ENCODE measurements at places on chromosomes 7 and 10.
A peak's percentile ranks its signal among the peaks of the same experiment; 100 is the strongest.

- DNase-seq = no peak
Measured at GRCh38 chr7:131400681-131401176, 73.1 kb downstream of the MKLN1 start.

DNA sequence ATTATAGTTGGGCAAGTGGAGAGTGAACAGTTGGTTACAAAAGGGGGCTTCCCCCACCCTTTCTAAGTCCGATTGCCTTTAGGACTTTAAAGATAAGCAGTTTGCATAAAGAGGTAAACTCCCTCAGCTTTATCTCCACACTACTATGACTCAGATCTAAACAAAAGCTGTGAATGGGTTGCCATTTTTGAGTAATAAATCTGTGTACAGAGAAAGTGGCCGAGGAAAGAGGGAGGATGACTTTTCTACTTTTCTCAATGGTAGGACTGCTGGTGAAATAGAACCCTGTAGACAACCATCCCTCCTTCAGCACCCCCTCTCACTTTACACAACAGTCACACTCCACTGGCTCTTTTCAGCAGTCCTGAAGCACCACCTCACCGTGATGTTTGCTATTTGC lies 71.2 kb downstream of the DNMBP start:
- no peak for DNase-seq

- DNase-seq = no peak
Measured at GRCh38 chr7:16954321-16954720, 72.5 kb upstream of the AGR3 start.

- DNase-seq = peak; percentile 8
Measured at GRCh38 chr10:111360260-111360925, 283.6 kb downstream of the ADRA2A start.

DNA sequence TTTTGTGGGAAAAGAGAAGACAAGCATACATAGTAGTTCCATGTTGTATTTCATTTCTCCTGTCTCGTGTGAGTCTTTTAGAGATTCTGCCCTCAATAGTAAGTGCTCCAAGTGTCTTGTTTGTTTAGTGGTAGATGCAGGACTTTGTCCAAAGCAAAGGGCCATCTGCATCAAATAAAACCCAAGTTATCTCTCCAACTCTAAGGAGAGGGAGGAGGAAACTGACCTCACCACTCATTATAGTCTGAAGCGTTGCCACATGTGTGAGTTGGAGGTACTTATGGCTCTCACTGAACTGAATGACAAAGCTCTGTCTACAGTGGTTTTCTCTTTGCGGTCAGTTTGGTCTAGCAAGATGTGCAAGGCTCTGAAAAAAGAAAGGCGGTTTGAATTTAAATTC lies 272.6 kb downstream of the DOCK4 start:
- no peak for DNase-seq

- DNase-seq = peak; percentile 48
Measured at GRCh38 chr7:17041324-17041723, 159.5 kb upstream of the AGR3 start.

DNA sequence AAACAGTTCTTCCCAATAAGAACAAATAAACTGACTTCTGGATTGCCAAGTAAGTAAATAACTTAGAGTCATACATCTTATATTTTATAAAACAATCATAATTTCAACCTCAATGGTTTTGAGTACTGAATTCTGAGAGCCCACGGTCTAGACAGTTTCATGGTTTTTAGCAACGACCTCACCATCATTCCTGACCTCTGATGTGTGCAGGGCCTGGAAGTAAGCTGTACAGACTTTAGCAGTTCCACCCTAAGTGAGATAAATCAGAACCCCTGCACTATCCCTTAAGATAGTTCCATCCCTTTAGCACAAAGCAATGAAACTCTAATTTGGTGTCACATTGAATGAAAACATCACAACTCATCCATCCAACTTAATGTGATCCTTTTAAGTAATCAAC lies 86.0 kb downstream of the NEBL start:
- DNase-seq = no peak

DNA sequence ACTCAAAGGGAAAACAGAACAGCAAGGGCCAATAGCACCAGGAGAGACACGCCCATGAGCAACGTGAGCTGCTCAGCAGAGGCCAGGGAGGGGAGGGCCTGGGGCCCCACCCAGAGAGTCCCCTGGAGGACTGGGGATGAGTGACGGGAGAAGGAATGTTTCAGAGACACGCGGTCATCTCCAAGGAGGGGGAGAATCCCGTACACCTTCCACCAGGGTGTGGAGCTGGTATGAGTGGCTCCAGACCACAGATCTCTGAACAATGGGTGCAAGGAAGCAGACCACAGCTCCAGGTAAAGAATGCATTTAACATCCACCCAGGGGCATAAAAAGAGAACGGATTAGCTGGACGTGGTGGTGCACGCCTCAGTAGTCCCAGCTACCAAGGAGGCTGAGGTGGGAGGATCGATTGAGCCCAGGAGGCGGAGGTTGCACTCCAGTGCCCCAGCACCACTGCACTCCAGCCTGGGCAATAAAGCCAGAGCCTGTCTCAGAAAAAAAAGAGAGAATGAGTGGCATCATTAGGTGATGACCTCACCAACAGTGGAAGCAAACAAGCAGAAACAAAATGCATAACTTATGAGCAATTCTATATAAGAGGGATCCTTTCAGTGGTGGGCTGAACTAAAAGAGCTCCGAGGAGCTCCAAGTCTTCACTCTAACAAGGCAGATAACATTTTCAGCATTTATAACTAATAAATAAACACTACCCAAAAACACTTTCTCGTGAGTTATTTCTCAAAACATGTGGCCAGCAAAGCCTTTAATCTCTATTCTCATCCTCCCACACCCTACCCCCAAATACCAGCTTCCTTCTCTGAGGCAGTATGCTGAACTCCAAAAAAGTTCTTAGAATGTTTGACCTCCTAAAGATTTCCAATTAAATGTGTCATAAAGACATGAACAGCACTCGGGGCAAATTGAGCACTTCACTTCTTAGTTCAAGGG lies 12.5 kb downstream of the PSAP start:
- no peak for DNase-seq

- no peak for DNase-seq
Measured at GRCh38 chr10:623014-623413, 66.5 kb downstream of the DIP2C start.

DNA sequence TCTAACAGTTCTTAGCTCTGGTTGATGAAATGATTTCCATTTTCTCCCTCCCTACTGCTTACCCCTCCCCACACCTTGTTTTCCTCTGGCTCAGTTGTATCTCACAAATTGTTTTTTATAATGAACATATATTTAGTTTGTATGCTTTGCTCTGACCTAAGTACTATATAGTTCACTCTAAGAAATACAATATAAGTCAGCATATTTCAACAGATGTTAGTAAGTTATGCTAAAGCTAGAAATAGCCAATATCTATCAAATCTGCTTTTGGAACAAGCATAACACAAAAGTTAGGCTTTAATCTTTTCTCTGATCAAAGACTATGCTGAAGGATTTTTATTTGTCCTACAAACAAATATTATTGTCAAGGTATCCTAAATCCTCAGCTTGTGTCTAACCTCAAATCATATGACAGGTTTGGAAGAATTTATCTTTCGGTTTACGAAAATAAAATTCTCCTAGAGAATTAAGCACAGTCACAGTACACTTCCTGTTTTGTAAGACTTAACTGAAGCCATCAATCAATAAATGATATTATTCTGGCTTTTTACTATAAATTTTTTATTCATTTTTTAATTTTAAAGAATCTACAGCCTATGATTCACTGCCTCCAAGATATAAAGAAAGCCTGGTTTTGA lies 67.0 kb downstream of the IMMP2L start:
- DNase-seq = no peak

GRCh38 chr7:21371360-21371759 lies 56.5 kb upstream of the SP4 start:
- DNase-seq = no peak

DNA sequence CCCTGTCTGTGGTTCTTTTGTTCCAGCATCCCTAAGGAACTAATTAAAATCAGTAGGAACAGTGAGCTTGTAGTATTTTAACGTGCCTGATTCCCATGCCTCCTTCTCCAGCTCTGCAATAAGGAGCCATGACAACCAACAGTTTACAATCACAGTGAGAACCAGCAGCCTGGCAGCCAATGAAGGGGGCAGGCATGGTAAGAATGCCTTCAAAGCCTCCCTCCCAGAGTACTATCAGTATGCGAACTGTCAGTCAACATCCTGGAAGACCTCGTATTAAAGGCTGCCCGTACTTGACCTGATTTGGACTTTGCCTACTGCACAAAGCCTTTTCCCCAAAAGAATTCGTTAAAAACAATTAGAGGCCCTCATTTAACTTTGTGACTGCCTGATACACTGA lies 7.7 kb downstream of the ZPBP start:
- DNase-seq = no peak

- DNase-seq = no peak
Measured at GRCh38 chr10:27646194-27646593, 99.4 kb downstream of the MKX start.
